ENCODE measurements at places on chromosomes 1 and 21.

- DNase-seq, result no peak
Observed at GRCh38 chr1:248599396-248599795, 1.9 kb upstream of the OR2T10 start.

GRCh38 chr1:244280201-244280600 lies 171.5 kb downstream of the ADSS2 start:
- no peak for DNase-seq

DNA sequence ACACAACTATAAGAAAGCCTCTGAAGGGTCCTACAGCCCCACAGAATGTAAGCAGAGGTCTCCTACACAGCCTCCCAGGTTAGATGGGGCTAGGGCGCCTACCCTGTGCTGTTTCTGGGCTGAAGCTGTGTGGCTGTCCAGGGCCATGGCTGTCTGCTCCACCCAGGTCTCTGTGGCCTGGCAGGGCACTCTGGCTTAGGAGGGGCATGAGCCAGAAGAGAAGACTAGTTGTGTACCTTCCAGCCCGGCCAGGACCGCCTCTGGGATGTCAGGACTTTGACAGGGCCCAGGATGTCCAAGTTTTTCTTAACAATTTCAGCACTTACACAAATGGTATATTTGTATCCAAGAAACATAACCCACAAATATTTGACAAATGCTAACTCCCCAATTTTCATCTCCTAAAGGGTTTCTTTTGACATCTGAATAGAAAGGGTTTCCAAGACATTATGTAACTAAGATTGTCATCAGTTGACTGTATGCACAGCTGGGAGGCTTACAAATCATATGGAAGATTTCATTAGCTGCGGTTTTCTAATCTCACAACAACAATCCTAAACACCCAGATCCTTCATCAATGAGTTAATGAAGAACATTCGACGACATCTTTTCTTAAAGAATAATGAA lies 80.5 kb downstream of the HSF2BP start:
- DNase-seq, result no peak

GRCh38 chr1:200365897-200366426 lies 43.9 kb downstream of the ZNF281 start:
- DNase-seq, result no peak

GRCh38 chr1:100036718-100037655 lies 67.2 kb downstream of the SLC35A3 start:
- peak; percentile 39 for DNase-seq

DNA sequence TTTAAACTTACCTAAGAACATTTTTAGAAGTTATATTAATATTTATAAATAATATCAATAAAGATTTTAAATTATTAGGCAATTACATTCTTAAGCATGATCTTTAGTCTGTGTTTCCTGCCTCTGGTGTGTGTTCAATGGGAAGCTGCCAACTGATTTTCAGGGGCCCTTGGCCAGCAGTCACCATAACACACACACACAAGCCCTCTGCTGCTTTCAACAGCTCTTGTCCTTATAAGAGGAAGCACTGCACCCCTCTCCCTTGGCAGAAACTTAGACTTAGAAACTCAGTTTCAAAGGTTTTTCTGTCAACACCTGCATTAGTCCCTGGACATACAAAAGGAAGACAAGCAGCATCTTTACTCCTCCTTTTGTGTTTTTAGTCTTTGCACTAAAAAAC lies 81.4 kb downstream of the VAV3 start:
- peak; percentile 73 for DNase-seq
